LoVo (cell line): ENCODE measurements at places on chromosomes 1 and 21.

DNA sequence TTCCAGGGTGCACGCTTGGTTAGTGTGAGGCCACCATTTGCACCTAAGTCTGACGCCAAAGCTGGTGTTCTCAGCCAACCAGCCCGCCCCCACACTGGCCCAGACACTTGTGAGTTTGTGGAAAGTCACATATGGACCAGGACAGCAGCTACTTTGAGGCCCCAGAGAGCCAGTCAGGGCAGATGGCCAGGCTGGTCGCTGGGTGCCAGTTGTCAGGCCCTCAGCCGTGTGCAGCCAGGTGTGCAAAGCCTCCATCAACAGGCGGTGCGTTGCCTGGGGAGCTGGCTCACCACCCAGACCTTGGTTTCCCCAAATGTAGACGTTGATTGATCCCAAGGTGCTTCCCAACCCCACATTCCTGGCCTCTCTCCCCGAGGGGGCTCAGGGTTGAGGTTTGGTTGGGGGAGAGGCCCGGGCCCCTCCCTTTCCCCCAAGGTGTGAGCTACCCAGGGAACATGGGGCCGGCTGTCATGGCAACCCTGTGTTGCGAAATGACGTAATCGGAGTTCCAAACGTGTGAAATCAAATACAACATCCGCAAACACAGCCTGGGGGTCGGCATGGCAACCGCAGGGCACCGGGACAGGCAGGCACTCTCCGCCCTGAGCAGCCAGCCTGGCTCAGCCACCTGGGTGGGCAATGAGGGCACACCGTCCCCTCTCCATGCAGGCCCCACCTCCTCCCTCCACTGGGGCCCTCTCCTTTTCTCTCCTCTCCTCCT is 42.2 kb upstream of the WNT4 start:
- no peak for DNase-seq

DNA sequence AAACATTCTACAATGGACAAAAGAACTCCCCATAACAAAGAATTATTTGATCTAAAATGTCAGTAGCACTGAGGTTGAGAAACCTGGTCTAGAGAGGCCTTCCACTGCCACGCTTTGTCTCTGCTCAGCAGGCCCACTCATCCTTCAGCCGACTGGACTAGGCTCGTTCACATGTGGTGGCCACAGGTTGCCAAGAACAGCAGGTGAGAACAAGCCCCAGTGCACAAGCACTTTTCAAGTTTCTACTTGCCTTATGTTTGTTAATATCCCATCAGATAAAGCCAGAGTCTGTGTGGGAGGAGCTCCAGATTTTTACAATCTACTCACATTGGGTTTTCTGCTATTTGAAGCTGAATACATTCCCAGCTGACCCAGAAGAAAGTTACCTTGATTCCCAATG is 9.1 kb upstream of the EFHD2 start:
- no peak for DNase-seq

DNA sequence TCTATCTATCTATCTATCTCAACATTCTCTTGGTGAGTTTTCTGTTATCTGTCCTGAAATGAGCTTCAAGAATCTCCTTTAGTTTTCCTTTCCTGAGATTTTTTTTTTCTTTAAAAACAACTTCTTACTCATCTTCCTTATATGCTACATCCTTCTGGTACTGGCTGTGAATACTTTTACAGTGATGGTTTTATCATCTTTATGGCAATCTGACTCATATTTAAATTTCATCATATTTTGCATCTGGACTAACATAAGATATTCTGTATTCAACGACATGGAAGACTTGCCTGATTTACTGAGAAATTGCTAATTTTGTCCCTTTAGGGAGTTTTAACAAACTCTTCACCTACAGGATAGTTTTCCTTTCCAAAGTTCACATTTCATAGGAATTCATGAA is 33.0 kb downstream of the PDE4B start:
- DNase-seq = no peak

GRCh38 chr1:48794816-48795215 is 18.1 kb upstream of the BEND5 start:
- DNase-seq = no peak
